ENCODE measurements at places on chromosomes 4 and X. TPM values are rescaled to one million over a fixed set of nuclear protein-coding genes. Genes with fewer than 3 reads are reported as not detected.

DNA sequence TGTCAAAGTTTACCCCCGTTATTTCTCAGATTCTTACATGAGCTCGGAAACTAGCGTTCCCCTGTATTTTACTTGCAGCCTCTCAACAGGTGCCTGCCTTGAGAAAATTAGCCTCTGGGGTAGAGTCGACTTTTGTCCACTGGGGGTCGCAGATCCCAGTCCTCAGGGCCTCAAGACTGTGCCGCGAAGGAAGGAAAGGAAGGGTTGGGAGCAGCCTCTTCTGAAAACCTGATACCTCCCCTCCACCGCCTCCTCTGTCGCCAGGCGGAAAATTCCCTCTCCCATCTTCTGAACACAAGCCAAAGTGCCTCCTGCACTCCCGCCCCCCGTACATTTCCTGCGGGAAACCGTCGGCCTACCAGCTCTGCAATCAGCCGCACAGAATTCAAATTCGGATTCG, 44.4 kb upstream of the TMSB15B start:
- DNase-seq, result peak; percentile 36

- peak; percentile 63 for DNase-seq
Measured at GRCh38 chr4:54090804-54091623, 8.9 kb upstream of the GSX2 start.

TMPRSS11D gene
- total RNA-seq, result not detected

FAM156A gene
- total RNA-seq, result 7.6 TPM

DNA sequence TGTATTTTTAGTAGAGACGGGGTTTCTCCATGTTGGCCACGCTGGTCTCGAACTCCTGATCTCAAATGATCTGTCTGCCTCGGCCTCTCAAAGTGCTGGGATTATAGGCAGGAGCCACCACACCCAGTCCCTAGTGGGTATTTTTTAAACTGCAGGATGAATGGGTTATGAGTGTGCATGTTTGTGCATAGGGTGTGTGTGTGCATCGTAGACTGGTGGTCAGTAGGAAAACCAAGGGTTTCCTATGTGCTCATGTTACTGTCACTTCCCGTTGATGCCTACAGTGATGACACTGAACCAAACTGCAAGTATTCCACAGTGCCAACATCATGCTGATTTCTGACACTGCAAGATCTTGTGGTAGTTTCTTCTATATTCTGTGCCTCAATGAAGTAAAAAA, 41.1 kb downstream of the DDIT4L start:
- no peak for DNase-seq

DNA sequence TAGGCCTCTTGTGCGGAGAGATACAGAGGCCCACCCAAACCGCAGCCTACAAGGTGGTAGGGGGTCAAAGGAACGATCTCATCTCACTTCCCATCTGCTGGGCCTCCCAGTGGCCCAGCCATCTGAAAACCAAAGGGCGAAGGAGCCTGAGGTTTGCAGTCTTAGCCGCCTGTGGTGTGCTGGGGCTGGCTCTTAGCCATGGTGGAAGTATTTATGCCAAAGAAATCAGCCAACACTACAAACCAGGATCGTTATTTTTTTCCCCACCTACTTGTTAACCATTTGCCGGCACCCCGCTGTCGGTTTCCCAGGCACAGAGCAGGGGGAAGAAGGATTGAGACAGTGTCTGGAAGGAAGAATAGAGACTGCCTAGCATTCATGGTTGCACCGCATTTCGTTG, 30.9 kb upstream of the CDKL5 start:
- DNase-seq, result no peak

CT45A3 gene
- total RNA-seq, result not detected

GRCh38 chr4:98203332-98204235, 57.6 kb upstream of the RAP1GDS1 start:
- no peak for DNase-seq

CT83 gene
- total RNA-seq, result not detected

XAGE1A gene
- total RNA-seq, result not detected

All from Right ventricle myocardium superior (tissue), 1 donor.